ENCODE measurements at places on chromosomes 4 and X.

- DNase-seq, result no peak
These were observed 67.9 kb downstream of the STK32B start for GRCh38 chr4:5118994-5119835.

DNA sequence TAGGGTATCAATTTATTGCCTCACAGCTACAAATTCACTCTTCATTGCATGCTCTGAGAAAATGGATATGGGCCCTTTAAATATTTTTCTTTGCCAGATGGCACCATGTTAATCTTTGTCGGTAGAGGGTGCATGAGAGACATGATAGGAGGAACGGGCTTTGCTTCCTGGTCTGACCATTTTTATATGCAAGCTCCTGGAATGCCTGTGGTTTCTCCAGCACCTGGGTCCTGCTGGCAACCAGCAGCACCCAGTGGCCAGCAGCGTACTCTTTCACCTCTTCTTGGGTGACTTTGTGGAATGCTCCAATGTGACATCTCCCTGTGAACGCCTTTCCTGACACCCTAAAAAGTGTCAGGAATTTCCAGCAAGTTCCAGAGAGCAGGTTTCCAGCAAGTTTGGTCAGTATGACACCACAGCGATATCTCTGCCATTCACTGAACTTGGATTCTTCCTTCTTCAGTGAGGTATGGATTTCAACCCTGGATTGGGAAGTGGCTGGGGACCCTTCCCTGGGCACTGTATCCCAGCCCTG is 140.3 kb upstream of the PGRMC2 start:
- DNase-seq, result no peak

- no peak for DNase-seq
These were observed 79.4 kb upstream of the HELT start for GRCh38 chr4:184938871-184939270.

- DNase-seq, result peak; percentile 82
These were observed at the start of gene TMEM185A for GRCh38 chrX:149631234-149632165. Gene TMEM185A, minus strand, starts transcription at chrX:149631792. Its CDS starts 212 bp downstream, at chrX:149631580.

- DNase-seq, result no peak
These were observed 859.5 kb upstream of the NDST4 start for GRCh38 chr4:115972967-115973366.

- no peak for DNase-seq
These were observed 10.9 kb downstream of the CCNG2 start for GRCh38 chr4:77167866-77168265.

GRCh38 chr4:101649790-101650515 is 140.6 kb upstream of the BANK1 start:
- DNase-seq, result peak; percentile 67

GRCh38 chr4:54843946-54844345 is 186.2 kb downstream of the KIT start:
- no peak for DNase-seq

DNA sequence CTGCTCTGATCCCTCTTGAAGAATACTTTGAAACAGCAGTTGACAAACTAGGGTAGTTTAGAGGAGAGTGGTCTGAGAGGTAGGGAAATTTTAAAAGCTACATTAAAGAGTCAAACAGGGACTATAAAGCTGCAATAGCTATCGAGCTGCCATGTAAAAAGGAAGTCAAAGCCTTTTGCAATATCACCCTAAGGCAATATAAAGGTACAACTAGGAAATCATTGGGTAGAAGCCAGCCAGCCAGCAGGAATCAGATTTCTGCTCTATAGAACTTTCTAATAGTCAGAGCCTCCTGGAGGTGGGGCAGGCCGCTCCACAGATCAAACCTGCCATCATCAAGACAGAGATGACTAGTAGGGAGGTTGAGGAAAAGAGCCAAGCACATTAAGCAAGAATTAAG is 15.2 kb upstream of the PHOX2B start:
- DNase-seq, result no peak

DNA sequence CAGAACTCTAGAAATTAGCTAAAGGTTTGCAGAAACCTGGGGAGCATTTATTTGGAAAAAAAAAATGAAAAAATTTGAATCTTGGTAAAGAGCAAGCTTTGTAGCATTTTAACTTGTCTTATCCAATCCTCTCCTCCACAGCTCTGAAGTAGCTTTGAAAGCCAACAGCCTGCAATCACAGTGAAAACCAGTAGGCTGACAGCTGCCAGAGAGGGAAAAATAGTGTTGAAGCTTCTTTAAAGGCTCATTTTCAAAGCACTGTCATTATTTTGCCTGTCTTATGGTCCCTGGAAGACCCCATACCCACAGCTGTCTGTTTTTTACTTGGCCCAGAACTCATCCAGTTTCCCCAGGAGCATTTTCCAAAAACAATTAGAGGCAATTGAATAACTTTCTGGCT is 230.8 kb upstream of the EDNRA start:
- no peak for DNase-seq

DNA sequence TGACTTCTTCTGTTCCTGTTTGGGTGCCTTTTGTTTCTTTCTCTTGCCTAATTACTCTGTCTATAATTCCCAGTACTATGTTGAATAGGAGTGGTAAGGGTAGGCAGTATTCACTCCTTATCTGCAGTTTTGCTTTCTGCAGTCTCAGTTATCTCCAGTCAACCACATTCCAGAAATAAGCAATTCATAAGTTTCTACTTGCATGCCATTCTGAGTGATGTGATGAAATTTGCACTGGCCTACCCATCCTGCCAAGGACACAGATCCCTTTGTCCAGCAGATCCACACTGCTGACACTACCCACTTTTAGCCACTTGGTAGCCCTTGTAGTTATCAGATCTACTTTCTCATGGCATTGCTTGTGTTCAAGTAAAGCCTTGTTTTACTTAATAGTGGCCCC is 971.6 kb upstream of the INTU start:
- DNase-seq, result no peak

GRCh38 chr4:24489870-24490269 is 94.5 kb downstream of the DHX15 start:
- no peak for DNase-seq

- DNase-seq, result no peak
These were observed 60.0 kb downstream of the SLC9B1 start for GRCh38 chr4:102959496-102959895.

GRCh38 chr4:6720202-6720699 is 4.3 kb downstream of the BLOC1S4 start:
- peak; percentile 33 for DNase-seq

DNA sequence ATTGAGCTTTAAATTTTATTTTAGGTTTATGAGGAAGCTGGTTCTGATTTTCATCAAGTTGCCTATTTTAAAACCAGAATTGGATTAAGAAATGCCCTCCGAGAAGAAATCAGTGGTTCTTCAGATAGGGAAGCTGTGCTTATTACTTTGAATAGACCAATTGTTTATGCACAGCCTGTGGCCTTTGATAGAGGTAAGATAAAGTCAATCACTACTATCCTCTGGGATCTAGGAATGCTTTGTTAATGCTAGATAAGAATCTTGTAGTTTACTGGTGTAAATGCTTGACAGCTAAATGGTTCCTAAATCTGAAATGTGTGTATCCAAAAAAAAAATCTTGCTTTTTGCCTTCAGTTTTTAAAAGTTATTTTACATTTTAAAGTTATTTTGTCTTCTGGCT is 73.0 kb upstream of the ADAD1 start:
- DNase-seq, result no peak

- no peak for DNase-seq
These were observed 159.9 kb downstream of the TRIML1 start for GRCh38 chr4:188299161-188299560.

- peak; percentile 17 for DNase-seq
These were observed 627 bp downstream of the CDKN2AIP start for GRCh38 chr4:183445097-183445428.

GRCh38 chrX:133590703-133591505 is 175.6 kb upstream of the GPC4 start:
- peak; percentile 3 for DNase-seq

- DNase-seq, result no peak
These were observed 4.8 kb downstream of the AVPR2 start for GRCh38 chrX:153909024-153909979.

- no peak for DNase-seq
These were observed 106.8 kb downstream of the STK32B start for GRCh38 chr4:5157791-5158770.

DNA sequence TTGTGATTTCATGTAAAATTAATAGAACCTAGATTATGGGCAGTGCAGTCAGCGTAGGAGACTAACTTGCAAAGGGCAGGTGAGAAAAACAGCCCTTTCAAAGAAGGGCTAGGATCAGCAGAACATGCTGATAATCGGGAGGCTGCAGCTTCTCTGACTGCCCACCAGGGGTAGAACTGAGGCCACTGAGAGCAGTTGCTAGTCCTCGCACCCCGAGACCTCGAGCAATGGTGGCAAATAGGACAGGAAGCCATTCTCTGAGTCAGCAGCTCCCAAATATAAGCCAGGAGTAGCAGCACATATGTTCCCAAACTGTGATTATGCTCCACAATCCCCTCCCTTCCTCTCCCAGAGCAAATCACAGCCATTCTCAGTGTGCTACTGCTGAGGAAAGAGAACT is 186.5 kb downstream of the MSL3 start:
- DNase-seq, result no peak

- DNase-seq, result no peak
These were observed 124.0 kb downstream of the PRKX start for GRCh38 chrX:3589474-3589873.

DNA sequence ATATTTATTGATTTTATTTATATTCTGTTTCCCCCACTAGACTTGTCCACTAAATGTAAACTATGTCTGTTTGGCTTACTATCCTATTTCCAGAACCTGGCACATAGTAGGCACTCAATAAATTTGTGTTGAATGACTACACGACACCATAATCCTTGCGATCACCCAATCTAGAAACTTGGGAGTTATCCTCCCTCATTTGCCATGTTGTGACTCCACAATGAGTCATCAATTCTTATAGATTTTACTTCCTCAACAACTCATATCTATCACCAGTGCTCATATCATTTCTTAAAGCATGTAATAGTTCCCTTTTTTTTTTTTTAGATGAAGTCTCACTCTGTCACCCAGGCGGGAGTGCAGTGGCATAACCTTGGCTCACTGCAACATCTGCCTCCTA is 39.9 kb upstream of the VAMP7 start:
- no peak for DNase-seq

DNA sequence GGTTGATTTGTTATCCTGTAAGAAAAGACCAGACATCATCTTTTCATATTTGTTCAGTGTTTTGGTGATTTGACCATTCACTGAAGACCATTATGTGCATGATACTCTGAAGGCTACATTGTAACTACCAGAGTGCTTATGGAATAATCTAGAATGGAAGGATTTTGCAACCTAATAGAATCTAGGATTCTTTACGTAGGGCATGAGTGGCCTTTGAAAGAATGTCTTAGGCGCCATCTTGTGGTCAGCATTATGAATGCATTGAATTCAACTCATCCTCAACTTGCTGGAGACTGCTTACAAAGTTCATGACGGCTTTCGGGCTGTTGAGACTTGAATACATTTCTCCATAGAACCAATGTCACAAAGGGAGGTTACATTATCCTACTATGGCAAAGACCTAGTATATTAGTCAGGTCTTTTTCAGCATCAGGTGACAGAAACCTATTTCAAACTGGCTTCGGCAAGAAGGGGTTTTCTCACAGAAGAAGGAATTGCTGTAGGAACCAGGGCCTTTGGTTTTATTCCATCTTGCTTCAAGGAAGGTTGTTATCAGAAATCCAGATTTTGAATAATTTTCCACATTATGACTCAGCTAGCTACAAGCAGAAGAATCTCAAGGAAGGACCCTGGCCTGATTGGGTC is 104.1 kb downstream of the GPAT3 start:
- DNase-seq, result peak; percentile 44

DNA sequence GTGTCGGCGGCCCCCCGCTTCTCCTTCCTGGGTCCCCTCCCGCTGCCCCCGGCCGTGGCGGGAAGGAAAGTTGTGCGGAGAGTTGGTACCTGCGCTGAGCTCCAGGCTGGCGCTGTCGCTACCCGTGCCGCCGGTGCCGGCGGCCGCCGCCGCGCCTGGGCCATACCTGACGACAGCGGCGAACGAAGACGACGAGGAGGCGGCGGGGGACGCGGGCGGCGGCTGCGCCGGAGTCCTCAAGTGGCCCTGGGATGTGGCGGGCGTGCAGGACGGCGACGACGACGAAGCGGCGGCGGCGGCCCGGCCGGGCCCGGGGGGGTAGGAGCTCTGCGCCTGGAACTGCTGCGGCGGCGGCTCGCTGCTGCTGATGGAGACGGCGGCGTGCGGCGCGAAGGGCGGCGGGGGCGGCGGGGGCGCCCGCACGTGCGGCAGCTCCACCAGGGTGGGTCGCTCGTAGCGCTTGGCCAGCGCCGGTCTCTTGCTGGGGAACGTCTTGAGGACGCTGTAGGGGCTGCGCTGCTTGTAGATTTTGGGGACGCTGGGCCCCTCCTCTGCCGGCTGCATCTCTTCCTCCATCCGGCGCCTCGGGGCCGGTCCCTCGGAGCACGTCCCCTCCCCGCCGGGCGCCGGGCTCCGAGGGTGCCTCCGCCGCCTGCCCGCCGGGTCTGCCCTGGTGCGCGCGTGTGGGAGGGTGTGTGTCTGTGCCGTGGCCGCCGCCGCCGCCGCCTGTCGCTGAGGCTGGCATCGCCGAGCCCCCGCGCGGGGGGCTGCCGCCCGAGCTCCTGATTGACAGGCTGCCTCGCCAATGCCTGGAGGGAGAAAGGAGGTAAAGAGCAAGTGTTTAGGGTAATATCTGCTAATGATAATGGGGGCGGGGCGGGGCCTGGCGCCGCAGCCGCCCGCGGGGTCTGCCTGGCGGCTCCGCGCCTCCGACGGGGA is 618 bp downstream of the BEND4 start:
- DNase-seq, result peak; percentile 61

- peak; percentile 45 for DNase-seq
These were observed 112.5 kb upstream of the ATP6AP2 start for GRCh38 chrX:40468033-40468846.

DNA sequence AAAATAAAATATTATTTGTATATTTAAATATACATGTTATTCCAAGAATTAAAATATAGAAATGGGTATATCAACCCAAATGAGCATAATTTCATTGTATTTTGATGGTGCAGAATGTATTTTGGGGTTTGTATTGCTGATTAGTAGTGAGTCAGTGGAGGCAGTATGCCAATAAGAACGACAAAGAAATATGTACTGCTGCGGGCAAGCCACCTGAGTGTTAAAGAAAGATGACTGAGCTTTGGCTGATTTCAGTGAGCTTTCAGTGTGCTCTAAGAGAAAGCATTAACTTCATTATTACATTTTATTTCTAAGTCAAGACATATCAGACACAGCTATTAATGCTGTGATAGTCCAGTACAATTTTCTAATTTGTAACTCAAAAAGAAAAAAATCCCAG is 297.8 kb downstream of the ANK2 start:
- DNase-seq, result no peak

- no peak for DNase-seq
These were observed 5.6 kb downstream of the PQBP1 start for GRCh38 chrX:48903290-48903689.

DNA sequence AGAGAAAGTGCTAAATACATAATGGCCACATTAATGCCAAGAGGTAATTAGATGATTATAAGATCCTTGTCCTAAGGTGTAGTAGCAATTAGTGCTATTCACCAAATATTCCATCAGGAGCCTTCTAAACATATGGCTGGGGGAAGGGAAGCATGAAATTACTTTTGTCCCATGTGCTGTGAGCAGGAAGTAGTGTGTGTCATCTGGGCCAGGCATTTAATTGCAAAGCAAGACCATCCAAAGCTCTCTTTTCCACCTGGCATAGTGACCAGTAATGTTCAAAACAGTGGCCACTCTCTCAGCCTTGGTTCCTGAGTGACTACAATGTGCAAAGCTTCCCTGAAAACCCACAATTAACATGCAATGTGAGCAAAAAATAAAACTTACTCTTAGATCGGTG is 144.2 kb upstream of the FAM241A start:
- no peak for DNase-seq

- DNase-seq, result no peak
These were observed 47.8 kb downstream of the GAB1 start for GRCh38 chr4:143384381-143384994.
